ENCODE measurements at places on chromosomes 3 and 15.

GRCh38 chr3:7759630-7760029 is 742.0 kb upstream of the LMCD1 start:
- no peak for DNase-seq

- no peak for DNase-seq
These were observed 77.4 kb upstream of the TERB2 start for GRCh38 chr15:44879066-44879465.

DNA sequence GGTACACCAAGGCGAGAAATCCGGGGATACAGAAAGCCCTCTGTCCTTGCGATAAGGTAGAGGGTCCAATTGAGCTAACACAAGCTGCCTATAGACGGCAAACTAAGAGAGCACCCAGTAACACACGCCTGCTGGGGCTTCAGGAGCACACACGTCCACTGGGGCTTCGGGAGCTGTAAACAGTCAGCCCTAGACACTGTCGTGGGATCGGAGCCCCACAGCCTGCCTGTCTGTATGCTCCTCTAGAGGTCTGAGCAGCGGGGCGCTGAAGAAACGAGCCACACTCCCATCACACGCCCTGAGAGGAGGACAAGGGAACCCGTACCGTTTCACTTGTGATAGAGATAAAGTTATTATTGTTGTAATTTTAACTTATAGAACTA is 486 bp downstream of the SAMMSON start:
- DNase-seq, result no peak

GRCh38 chr3:162764808-162765071 is 1268.1 kb downstream of the OTOL1 start:
- DNase-seq, result no peak

- DNase-seq, result peak; percentile 78
These were observed 36.0 kb upstream of the COLQ start for GRCh38 chr3:15557511-15557946.

GRCh38 chr15:59424616-59425015 is 13.4 kb upstream of the FAM81A start:
- DNase-seq, result no peak

GRCh38 chr3:166575161-166575560 is 737.9 kb upstream of the BCHE start:
- no peak for DNase-seq

GRCh38 chr3:58271901-58272501 is 34.0 kb upstream of the RPP14 start:
- peak; percentile 38 for DNase-seq

DNA sequence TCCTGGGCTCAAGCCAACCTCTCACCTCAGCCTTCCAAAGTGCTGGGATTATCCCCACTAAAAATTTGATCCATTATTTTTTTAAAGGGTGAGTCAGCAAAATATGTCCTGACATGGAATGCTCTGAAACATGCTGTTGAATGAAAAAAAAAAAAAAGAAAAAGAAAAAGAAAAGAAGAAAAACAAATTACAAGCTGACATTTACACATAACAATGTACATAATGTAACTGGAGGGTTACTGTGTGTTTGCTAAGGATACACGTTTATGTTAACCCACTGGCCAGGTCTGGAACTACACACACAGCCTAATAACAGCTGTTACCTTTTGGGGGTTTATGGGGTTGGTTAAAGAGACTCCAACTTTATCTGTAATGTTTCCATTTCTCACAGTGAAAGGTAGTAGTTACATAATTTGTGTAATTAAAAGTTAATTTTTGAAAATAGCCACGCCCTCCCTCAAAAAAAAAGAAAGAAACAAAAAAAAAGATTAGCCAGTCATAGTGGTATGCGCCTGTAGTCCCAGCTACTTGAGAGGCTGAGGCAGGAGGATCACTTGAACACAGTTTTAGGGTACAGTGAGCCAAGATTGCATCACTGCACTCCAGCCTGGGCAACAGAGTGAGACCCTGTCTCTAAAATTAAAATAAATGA is 3.1 kb upstream of the MESP2 start:
- DNase-seq, result no peak

DNA sequence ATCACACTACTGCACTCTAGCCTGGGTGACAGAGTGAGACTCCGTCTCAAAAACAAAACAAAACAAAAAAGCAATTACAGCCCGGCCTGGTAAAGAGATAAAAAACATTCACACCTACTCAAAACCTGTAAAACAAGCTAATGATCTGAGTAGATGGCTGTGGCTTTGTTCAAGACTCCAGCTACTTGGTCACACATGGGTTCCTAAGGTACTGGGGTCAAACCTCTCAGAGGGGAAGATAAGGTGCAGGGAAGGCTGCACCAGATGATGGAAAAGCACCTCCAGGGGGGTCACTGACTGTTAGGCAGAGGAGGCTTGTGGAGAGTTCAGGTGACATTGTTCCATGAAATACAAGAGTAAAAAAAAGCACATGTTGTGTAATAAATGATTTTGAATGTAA is 450.2 kb upstream of the WNT5A start:
- no peak for DNase-seq

- peak; percentile 33 for DNase-seq
These were observed 27.8 kb upstream of the AP4E1 start for GRCh38 chr15:50880651-50881114.

DNA sequence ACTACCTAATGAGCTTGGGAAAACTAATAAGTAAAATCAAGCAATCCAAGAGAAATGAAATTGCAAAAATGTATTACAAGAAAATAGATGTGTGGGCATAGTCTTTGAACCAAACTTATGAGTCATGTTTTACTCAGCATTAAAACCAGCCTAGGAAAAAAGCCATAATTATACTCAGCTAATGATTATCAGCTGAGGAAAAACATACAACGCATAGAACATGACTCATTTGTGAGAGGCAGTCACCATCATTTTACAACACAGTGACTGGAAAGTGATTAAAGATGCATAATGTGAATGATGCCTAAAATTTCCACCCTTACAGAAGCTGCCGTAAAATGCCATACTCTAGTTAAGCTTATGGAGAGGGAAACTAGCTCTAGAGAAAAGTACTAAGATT is 238.0 kb upstream of the EOMES start:
- no peak for DNase-seq

DNA sequence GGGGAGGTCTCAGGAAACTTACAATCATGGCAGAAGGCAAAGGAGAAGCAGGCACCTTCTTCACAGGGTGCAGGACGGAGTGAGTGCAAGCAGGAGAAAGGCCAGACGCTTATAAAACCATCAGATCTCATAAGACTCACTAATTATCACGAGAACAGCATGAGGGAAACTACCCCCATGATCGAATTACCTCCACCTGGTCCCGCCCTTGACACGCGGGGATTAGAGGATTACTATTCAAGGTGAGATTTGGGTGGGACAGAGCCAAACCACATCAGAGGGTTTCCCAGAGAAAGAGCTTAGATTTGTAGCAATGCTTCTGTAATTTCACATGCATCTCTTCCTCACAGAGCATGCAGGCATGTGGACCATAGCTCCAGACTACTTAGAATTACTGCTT is 615.7 kb upstream of the UBE2E2 start:
- no peak for DNase-seq
